ENCODE measurements at places on chromosomes 5 and 9.

GRCh38 chr5:186091-187041, 4.9 kb upstream of the LRRC14B start:
- DNase-seq: no peak

DNA sequence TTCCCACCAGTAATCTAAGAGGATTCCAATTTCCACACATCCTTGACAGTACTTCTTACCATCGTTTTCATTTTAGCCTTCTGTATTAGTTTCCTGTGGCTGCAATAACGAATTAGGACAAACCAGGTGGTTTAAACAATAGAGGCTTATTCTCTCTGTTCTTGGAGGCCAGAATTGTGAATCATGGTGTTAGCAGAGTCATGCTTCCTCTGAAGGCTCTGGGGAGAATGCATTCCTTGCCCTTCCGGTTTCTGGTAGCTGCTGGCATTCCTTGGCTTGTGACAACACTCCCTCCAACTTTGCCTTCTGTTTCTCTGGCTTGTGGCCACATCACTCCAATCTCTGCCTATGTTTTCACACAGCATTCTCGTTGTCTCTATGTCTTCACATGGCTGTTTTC, 23.5 kb downstream of the RIGI start:
- DNase-seq: no peak

- no peak for DNase-seq
These were observed 284.2 kb upstream of the NMUR2 start for GRCh38 chr5:152689250-152689711.

DNA sequence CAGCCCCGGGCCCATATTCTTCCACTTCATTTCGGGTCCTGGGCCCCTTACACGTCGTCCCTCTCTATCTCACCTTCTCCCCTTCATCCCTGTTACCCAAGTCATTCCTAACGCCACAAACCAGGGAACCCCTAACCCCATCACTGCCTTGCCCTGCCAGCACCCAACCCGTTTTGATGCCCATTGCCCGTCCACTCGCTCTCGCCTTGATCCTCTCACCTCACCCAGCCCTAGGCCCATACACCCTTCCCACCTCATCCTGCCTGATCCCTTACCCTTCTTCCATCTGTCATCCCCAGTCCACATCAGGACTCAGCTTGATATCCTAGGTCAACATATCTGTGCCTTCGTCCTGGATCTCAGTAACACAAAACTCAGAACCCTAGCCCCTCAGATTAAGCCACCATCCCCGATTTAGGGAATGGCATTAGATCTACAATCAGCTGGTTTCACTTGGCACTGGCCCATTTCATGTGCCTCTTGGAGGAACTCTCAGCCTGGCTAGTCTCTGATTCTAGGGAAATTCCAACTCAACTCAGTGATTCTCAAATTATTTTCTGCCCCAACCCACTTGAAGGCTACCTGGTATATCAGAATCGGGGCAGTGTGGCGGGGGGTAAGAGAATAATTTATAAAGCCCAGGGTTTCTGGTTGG, 489 bp downstream of the CHMP5 start:
- no peak for DNase-seq

DNA sequence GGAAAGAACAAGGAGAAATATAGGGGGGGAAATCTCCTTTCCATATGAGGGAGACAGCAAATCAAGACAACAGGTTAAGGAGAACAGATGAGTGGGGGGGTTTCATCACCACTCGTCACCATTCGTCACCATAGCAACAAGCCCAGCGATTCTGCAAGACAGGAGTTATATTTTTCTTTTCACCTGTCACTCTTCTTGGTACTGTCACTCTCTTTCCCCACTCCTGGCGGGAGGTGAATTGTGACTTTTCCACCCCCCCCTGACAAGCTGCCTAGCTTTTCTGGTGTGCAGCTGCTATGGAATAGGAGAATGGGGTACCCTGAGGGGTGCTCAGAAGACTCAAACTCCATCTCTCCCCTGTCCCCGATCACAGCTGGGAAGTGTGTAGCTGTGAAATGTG, 239.9 kb downstream of the FAM114A2 start:
- no peak for DNase-seq

GRCh38 chr5:146873186-146873917, 5.2 kb downstream of the PPP2R2B start:
- no peak for DNase-seq

DNA sequence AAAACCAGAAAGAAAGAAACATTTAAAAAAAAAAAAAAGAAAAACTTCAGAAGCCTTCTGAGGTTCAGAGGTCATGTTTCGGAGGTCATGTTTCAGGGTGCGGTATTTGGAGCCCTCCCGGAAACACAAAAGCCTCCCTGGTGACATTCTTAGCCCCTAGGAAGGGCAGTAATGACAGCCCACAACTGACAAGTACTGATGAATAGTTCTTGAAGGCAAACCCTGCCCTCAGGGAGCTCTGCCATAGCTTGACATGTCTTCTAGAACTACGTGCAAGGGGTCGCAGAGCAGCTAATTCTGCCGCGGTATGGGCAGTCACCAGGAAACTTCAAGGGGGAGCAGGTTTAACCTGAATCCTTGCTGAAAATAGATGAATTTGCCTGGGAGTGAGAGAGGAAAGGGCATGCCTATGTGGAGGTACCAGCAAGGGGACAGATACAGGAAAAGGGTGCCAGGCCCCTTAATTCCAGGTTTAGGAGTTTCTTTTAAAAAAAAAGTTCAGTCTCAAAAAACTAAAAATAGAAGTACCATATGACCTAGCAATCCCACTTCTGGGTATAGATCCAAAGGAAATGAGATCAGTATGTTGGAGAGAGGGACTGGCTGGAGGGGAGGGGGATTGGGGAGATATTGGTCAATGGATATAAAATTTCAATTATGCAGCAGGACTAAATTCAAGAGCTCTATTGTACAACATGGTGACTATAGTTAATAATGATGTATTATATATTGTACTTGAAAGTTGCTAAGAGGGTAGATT, 98.4 kb downstream of the C9orf152 start:
- no peak for DNase-seq

DNA sequence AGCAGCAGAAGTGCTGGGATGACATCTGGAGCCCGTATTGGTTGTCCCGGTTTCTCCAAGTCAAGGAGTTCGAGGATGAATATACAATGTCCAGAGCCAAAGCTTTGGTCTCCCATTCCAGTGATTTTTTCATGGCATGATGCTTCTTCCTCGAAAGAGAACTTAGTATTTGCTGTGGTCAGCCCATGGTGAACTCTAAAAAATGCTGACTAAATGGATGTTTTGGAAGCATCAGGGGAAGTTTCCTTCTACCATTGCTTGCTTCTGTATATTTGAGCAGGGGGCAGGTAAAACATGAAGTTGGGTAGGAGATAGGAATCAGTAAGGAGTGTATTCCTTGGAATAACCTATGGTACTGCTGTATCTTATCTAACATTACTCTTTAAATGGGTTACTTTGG, 8.6 kb downstream of the TTC23L start:
- DNase-seq: no peak

- no peak for DNase-seq
These were observed 21.7 kb downstream of the FAT2 start for GRCh38 chr5:151569132-151570046.

- no peak for DNase-seq
These were observed 72.3 kb downstream of the PSMB7 start for GRCh38 chr9:124342776-124343485.

DNA sequence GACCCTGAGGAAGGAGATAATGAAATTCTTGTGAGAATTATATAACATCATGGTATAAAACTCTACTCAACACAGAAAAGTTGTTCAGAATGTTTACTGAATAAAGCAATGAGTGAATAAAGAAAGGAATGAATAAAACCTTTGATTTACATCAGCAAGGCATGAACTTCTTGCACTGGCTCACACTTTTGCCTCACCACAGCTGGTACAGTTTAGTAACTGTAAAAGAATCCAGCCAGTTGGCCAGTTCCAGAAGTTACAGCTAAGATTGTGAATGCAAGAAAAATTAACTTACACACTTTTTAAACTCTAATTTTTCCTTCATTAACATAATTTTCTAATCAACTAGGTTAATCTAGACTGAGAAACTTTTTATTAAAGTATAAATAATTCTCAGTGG, 490.9 kb downstream of the NFIB start:
- no peak for DNase-seq

- no peak for DNase-seq
These were observed 33.4 kb downstream of the FAM81B start for GRCh38 chr5:95424526-95424925.

GRCh38 chr9:133976191-133976861, 15.8 kb downstream of the VAV2 start:
- no peak for DNase-seq

DNA sequence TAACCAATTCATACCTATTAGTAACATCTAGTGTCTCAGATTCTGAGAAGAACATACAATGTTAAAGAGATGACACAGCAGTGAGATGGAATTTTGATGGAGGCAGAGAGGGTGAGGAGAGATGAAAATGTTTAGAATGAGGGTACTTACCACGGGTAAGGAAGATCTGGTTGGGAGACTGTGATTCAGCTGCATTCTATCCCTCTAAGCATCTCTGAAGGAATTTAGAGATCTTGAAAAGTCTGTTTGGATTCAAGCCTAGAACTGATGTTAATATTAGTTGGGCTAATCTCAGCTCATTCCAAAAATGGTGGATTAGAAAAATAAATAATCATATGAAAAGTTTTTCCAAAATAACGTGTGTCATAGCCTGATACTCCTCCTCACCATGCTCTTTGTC, 191.5 kb upstream of the CLINT1 start:
- no peak for DNase-seq

DNA sequence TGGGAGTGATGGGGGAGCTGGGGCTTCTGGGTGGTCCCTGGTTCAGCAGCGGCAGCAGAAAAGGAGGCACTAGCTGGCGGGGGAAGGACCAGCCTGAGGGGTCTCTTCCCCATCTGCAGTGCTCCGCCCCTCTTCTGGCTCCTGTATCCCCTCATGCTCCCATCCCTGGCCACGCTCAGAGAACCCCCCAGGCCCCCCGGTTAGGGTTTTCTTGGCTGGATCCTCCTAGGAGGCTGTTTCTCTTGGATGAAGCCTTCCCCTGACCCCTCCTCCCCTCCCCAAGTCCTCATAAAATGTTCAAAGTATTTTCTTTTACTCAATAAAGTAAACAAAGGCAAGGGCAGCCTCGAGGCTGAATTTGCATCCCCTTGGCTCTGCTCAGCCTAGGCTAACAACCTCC, 60.8 kb downstream of the FGF18 start:
- no peak for DNase-seq

- no peak for DNase-seq
These were observed 428.2 kb downstream of the ENC1 start for GRCh38 chr5:74212336-74212735.

DNA sequence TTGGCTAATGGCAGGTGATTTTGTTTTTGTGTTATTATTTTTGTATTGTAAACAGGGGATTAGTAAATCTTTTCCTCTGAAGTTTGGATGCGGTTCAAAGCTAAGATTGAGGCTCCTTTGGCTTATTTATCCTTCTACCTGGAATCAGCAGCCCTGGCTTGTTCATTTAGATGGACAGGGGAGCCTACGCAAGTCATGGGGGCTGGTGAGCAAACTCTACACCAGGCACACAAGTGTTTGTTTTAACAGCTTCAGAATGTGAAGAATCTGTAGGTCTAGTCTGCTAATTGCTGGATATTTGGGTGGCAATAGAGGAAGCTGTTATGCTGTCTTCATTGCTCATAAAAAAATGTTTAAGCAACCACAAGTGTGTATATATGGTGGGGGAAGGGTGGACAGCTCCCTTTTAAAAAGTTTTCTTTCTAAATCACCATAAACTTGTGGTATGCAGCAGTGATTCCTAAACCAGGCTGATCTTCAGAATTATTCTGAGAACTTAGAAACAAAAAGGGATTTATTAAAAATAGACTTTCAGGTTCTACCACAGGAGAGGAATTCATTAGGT, 20.7 kb downstream of the ZNF462 start:
- DNase-seq: no peak

DNA sequence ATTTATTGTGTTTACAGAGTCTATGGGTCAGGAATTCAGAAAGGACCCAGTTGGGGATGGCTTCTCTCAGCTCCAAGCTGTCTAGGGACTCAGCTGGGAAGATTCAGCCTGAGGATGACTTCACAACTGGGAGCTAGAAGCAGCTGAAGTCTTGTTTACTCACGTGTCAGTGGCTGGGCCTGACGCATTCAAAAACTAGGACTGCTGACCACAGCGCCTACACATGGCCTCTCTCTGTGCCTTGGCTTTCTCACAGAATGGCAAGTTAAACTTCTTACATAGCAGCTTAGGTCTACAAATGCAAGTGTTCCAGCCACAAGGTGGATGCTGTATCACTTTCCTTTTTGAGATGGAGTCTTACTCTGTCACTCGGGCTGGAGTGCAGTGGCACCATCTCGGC, 16.3 kb upstream of the PPP2CA start:
- no peak for DNase-seq

DNA sequence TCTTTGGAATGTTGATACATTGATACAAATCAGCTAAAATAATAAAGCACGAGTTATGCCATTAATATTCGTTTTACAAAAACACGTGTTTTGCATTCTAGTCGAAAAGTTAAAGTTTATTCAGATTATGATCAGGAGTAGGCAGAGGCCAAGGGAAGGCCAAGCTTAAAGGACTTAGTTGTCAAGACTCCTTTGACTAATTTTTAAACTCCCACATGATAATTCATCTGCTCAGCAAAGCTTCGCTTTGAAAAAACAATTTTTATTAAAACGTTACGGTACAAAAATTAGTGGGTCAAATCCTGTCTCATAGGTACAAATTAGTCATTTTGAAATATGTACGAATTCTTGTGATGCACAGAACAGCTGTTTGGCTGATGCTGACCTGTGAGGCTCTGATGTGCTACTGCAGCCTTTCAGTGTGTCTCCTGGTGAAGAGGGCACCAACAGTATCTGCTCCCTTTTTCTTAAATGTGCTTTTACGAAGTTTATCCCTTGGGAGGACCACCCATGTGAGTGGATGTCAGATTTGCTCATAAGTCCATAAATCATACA, 23.0 kb upstream of the NR3C1 start:
- no peak for DNase-seq

DNA sequence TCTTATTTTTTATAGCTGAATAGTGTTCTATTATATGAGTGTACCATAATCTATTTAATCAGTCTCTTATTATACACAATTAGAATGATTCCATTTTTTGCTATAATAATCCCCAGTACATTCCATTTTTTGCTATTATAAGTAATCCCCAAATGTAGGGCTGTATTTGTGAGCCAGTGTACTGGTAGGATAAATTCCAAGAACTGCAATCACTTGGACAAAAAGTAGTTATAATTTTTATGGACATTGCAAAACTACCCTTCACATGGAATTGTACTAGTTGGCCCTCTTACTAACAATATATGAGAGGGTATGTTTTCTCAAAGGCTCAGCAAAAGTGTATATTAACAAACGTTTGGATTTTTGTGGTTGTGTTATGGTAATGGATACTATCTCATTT, 481.7 kb upstream of the CLINT1 start:
- DNase-seq: no peak

GRCh38 chr5:59371525-59372127, 521.9 kb downstream of the PDE4D start:
- DNase-seq: no peak

GRCh38 chr9:94199776-94200175, 59.3 kb upstream of the ZNF169 start:
- DNase-seq: no peak

GRCh38 chr5:10192309-10192708, 57.4 kb downstream of the ATPSCKMT start:
- no peak for DNase-seq

- DNase-seq: no peak
These were observed 145.3 kb upstream of the RASEF start for GRCh38 chr9:83208065-83208850.

All from stimulated activated CD8-positive, alpha-beta memory T cell treated with anti-CD3 and anti-CD28 coated beads, Interleukin-4, amount 100 ng/mL, for 24 hours (primary cell).